ENCODE measurements at places on chromosomes 11 and 22.

GRCh38 chr22:31628969-31629708 lies 32.9 kb downstream of the PISD start:
- no peak for DNase-seq

DNA sequence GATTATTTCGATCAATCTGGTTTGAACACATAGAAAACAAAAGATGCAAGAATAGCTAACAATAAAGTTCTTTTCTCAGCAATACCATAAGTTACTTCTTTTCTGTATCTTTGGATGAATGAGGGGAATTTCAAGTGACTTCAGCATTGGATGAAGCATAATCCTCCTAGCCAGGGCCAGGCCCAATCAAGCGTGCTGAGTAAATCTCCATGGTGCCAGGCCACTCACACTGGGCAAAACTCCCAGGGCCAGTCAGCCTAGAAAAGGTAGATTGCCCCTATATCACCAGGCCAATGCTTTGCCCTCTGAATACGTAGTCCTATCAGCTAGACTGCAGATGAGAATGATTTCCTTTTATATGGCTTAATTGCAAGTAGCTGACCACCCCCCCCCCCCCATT lies 6.0 kb downstream of the CNTF start:
- DNase-seq, result no peak

- DNase-seq, result no peak
Measured at GRCh38 chr11:128965485-128965884, 22.8 kb upstream of the TP53AIP1 start.

DNA sequence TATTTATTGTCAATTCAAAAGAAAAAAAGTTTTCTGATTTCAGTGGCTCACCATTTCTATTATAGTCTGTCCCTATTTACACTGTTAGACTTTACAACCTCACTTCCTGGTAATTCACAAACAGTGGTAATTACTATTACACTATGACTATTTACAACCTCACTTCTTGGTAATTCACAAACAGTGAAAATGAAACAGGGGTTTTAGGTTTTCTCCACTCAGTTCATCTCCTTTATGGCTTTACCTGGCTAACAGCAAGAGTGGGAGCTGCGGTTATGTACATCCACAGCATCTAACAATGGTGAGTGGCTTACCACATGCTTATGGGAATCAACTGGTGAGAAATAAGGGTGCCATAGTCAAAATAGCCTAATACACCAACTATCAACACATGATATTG lies 166.4 kb downstream of the CASP12 start:
- DNase-seq, result no peak

- peak; percentile 34 for DNase-seq
Measured at GRCh38 chr22:39502109-39502788, at the start of gene MIEF1. Gene MIEF1 (plus strand): TSS chr22:39502290. CDS start chr22:39511295, 9,005 bp downstream.

- DNase-seq, result no peak
Measured at GRCh38 chr11:9301720-9302119, 12.7 kb downstream of the TMEM41B start.

DNA sequence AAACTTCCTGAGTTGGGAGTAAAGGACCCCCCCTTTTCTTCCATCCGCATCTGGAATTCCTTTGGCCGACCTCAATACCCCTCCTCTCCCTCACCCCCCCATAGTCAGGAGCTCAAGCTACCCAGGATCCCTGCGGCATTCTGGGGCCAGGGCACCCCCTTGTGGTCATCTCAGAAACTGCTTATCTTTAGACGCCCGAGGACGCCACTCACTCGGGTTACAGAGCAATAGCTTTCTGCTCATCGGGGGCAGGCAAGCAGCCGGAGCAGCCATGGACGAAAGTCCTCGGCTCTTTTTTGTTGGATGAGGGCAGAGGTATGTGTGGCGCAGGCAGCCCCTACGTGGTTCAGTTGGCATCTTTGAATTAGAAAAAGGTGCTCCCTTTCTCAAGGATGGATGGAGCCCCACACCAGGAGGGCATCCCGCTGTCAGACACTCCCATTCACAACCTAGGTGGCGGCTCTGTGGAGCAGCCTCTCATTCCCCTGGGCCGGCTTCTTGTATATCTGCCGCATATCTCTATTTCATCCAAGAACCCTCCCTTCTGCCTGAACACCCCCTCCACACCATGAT lies 2.3 kb downstream of the C1QTNF5 start:
- DNase-seq, result no peak

- DNase-seq, result no peak
Measured at GRCh38 chr11:120709808-120710207, 198.3 kb downstream of the GRIK4 start.

GRCh38 chr11:126487711-126488110 lies 132.2 kb downstream of the ST3GAL4 start:
- DNase-seq, result no peak

- no peak for DNase-seq
Measured at GRCh38 chr11:124481365-124482323, 36.1 kb upstream of the OR8B8 start.

DNA sequence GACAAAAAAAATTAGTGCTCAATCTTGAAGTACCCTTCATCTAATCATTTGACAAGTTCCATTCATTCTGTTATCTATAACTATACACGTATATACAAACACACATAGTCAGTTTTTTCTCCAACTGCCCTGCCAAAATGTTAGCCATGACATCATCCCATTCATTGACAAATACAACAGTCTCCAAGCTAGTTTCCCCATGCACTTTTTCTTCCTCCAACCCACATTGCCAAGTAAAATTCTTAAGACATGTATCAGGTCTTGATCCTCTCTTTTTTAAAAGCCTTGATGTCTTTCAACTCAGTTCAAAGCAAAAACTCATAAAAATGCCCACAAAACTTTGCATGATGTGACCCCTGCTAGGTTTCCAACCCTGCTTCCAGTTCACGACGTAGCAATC lies 58.1 kb downstream of the DDI1 start:
- no peak for DNase-seq

DNA sequence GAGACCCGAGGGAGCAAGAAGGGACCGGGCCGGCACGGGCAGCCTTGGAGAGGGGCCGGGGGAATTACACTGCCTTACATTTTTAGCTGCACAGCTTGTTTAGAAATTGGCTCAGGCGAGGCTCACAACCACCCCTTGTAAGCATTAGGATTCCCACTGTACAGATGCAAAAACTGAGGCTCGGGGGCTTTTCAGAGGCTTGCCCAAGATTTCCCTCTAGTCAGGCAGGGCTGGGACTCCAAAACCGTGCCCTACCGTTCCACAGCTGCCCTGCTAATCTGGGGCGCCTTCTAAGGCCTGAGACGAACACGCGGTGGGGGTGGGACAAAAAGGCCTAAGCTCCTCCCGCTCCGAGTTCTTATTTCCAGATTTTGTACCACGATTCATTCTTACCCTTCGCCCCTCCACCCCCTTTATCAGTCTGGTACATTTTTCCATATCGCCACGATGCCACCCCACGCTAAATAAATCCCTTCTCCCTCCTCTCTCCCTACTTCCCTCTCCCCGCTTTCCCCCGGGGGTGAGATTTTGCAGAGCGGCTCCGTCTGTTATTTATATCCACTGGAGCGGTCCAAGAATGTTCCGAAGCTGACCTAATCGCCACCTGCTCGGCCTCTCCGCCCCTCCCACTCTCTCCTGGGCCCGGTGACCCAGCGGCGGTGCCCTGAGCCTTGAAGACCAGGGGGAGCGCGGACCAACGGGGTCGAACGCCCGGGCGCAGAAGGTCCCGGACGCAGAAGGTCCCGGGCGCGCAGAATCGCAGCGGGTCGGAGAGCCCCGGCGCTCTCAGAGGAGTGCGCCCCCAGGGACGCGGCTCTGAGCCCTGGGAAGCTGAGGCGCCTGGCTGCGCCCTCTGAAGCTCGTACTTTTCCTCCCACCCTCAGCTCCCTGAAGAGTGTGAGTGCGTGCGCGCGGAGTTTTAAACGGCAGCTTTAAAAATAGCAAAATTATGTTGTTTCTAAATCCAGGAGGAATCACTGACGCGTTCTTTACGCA lies 764 bp upstream of the PACSIN3 start:
- DNase-seq, result no peak

- DNase-seq, result no peak
Measured at GRCh38 chr22:24376002-24376401, 51.4 kb upstream of the ADORA2A start.

DNA sequence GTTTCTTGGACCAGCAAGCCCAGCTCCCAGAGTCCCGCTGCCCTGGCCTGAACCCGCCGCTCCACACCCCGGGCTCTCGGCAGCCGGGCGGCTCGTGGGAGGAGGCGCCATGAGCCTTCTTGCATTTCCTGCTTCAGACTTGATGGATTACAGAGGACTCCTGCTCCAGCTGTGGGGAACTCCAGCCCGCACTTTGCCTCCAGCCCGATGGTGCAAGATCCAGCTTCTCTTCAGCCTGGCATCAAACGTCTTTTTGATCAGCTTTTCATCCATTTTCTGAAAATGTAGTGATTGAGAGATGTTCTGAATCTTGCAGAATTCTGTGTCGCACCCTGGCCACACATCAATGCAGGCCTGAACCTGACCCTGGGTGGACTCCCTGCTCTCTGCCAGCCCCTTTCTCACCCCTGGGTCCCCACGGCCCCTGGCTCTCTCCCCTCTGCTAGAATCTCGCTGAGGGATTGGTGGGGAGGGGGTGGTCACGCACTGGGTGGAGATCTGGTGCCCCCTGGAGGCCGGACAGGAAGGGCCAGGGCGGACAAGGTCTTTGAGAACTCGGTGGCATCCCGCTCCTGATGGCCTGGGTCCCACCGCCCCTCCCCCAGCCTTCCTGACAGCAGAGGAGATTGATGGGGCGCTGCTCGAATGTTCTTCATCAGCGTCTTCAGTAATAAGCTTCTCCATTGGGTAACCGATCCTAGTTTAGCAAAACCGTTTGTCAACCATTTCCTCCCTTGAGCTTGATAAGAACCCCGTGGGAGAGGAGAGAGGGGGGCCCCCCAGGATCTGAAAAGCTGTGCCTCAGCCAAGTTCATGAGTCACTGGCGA lies 12.1 kb upstream of the NFAM1 start:
- DNase-seq, result no peak

DNA sequence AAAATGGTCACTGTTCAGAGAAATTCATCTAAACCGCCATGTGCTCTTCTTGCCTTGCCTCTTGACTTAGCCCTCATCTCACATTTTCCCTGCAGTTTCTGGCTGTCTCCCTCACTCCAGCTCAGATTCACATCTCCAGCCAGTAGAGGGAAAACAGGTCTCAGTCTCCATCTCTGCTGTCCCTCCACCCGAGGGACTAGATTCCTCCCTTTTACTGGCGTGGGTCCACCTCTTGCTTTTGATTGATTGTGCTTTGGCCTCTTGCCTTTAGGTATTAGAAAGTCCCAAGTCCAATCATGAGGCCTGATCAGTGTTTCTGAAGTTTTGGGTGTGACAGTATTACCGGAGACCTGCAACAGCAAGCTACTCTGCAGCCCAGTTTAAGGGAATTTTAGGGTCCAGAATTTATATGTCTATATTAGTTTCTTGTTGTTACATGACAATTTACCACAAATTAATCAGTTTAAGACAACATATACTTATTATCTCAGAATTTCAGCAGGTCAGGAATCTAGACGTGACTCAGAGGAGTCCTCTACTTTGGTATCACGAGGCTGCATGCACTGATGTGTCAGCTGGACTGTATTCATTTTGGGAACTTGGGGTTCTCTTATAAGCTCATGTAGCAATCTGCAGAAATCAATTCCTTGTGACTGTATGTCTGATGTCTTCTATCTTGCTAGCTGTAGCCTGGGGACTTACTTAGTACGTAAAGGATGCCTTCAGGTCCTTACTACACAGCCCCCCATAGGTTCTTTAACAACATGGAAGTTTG lies 805.2 kb upstream of the CCDC90B start:
- DNase-seq, result no peak

DNA sequence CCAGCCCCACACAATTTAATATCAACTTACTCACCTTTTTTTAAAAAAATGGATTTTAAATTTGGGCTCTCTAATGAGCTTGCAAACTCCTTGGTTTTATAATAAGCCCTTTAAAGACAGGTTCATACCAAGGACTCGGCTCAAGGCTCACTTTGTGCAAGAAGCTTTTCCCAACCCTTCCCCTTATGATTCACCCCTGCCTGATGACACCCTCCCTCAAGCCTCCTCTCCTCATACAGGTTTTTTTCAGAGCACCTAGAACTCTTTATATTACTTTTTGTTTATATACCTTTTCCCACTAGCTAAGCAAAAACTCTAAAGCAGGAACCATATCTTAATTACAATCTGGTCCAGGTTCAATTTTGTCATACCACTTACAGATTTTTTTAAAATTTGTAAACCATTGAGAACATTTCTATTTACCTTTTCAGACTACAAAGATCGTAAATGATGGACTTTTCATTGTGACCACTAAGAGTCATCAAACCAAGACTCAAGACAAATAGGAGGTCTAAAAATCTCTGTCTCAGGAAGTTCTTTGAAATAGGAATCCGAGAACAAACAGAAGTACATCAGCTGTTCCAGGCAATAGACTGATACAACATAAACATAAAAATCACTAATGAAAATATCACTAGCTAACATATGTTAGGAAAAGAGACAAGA lies 13.1 kb upstream of the EXPH5 start:
- no peak for DNase-seq

- DNase-seq, result no peak
Measured at GRCh38 chr22:29872144-29872893, 10.7 kb upstream of the MTMR3 start.

DNA sequence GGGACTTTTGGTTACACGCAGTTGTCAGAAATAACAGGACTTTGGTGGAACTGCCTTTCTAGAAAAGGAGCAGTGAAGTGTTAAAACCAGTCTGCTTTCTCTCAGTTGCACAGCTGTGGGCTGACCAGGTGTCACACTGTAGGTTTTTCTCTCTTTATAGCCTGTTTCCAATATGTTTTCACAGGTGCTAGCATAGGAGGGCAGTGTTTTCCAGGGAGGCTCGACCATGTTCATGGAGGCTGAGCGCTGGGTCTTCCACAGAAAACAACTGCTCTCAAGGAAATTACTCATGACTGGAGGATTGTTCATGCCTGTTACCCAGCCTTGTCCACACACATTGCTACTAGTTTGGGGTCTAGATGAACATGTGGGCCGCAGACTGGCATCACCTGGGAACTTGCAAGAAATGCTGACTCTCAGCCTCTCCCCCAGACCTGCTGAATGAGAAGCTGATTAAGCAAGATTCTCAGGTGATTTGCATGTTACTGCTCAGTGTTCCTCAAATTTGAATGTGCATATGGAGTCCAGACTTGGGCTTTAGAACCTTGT lies 157.7 kb downstream of the MAML2 start:
- DNase-seq, result no peak

DNA sequence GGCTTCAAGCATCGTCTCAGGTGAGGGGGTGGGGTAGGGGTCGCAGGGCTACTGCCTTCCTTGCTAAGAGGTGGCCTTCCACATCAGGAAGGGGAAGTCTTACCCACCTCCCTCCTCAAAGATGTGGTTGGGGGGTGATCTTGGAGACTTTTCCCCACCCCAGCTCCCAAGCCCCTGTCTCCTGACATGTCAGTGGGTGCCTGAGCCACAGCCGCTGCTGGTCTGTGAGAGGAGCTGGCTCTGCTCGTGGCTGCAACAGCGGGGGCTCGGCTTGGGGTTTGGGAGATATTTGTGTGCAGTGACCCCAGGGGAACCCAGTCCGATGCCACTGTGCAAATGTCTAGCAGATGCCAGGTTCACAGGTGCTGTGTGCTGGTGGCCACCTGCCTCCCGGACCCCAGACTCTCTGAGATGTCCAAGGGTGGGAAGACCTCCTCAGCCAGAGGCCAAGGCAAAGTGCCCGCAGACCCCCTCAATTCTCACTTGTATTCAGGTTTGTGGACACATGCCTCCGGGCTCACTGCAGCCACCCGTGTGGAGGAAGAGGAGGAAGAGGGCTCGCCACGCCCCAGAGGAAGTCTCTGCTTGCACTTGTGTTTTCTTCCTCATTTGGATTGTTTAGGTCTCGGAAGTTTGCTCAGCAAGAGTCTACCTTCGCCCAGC lies 1.9 kb downstream of the KCNQ1 start:
- no peak for DNase-seq

GRCh38 chr11:17169876-17170275 lies 37.9 kb downstream of the PIK3C2A start:
- DNase-seq, result no peak

- DNase-seq, result no peak
Measured at GRCh38 chr11:120714438-120714837, 202.9 kb downstream of the GRIK4 start.

Measured in cortex of kidney (tissue), 1 donor.